ENCODE measurements at places on chromosomes 11 and 22.
A peak's percentile ranks its signal among the peaks of the same experiment; 100 is the strongest.

DNA sequence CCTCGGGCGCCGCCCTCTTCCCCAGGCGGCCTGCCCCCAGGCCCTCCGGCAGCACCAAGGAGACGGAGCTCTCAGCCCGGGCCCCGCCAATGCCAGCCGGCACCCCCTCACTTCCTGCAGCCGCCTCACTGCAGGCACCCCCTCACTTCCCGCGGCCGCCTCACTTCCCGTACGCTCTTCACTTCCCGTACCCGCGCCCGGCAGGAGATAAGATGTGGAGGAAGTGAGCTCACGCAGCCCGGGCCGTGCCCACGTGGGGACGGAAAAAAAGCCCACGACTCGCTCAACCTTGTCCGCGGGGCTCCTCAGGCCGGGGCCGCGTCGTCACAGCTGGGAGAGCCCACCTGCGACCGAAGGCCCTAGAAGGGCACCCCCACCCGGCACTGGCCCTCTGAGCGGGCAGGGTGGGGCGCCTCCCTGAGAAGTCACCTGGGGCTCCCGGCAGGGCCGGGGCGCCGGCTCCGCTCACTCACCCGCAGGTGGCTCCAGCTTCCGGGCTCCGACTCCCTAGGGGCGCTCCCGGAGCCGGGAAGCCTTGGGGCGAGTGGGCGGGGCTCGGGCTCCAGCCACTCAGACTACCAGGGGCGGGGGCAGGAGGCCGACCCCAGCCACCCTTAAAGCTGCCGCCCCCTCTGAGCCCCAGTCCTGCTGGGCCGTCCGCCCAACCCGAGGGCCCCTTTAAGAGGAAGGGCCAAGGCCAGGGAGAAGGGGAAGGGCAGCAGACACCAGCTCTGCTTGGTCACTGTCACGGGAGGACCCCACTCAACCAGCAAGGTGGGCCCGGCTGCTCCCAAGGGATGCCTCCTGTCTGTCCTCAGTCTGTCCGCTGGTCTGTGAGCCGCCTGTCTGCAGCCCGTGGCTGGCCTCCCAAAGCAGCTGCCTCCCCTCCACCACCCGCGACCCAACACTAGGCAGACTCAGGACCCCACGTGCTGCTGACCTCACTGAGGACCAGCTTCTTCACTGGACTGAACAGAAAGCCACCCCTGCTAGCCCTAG lies 31.4 kb downstream of the PISD start:
- DNase-seq, result peak; percentile 90

- DNase-seq, result no peak
Observed at GRCh38 chr11:126163779-126164178, 47.7 kb downstream of the RPUSD4 start.

- peak; percentile 11 for DNase-seq
Observed at GRCh38 chr11:66976028-66976467, 944 bp downstream of the C11orf86 start.

DNA sequence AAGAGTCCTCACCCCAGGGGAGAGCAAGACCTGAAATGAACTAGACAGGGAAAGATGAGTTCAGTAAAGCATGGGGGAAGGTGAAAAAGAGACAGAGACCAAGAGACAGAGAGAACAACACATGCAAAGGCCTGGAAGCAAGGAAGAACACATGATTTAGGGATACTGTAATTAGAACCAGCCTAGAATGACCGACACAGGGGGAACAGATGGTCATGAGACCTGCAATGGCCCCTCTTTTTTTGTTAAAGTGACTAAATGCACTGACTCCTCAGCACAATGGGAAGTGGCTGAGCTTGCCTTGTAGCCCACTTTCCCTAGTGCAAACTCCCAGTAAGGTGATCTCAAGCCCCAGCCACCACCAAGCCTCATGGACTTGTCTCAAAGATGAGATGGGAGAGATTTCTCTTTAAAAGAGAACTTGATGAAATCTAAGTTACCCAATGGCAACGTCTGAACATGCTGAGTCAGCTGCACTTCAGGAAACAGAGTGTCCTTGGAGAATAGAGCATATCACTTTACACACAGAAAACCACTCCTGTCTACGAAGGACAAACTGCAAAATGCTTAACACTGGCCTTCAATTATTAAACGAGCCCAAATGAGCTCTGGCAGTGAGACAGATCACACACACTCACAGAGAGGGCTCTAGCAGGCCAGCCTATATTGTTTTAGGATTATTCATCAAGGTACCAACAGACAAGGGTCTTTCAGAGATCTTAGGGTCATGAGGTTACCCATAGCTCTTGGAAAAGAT lies 91.0 kb downstream of the SERGEF start:
- DNase-seq, result no peak

DNA sequence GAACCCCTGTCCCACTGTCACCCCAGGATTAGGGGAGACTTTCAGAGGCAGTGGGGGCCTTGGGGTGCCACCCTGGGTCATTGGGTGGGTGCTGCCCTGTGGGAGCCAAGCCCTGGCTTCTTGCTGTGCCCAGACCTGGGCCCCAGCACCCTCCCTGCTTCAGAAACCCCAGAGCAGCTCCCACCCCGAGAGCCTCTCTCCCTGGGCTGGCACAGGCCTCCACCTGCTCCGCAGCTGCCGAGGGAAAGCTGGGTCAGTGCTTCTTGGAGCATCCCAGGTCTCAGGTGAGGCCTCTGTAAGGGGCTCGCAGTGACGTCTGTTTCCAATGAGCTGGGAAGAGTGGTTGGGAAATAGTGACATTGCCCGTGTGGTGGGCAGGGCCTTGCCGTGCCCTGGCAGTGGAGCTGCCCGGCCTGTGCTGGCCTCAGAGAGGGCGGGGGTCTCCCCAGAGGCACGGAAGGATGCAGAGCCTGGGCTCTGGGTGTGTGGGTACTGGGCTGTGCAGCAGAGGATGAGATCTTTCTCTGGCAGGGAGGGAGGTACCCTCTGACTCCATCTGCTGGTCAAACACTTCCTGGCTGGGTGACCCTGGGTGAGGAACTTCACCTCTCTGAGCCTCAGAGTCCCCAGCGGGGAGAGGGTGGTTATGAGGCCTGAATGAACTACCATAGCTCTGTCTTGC lies 23.0 kb downstream of the C22orf23 start:
- no peak for DNase-seq

Measured in stimulated activated CD4-positive, alpha-beta T cell treated with anti-CD3 and anti-CD28 coated beads, Interleukin-4, amount 100 ng/mL, for 4 hours (primary cell).